LNCaP clone FGC (cell line): ENCODE measurements at places on chromosomes 3 and 15.
A peak's percentile ranks its signal among the peaks of the same experiment; 100 is the strongest.

GRCh38 chr3:25025236-25025635, 402.8 kb upstream of the RARB start:
- DNase-seq = no peak

- DNase-seq = no peak
Observed at GRCh38 chr15:75718328-75718727, 5.7 kb upstream of the CSPG4 start.

- no peak for DNase-seq
Observed at GRCh38 chr15:75366163-75366562, 2.2 kb downstream of the MAN2C1 start.

GRCh38 chr15:69559440-69560190, 107.0 kb downstream of the RPLP1 start:
- DNase-seq = no peak

GRCh38 chr3:175399156-175399840, 540.2 kb downstream of the NAALADL2 start:
- peak; percentile 61 for DNase-seq

DNA sequence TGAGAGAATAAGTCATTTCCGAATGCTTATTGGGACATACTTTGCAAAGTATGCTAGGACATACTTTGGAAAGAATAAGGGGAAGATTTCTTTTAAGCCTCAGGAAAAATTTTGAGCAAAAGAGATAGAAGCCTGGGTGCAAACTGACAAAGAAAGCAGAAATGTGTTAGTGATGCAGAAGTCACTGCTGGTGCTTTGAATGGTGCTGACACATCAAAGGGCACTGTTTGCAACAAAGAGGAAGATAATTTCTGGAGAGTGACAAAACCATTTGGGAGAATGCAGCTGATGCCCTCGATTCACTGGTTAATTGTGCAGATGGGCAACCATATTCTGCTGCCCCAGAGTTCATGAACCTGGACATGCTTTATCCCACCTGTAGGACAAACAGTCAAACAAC, 11.0 kb upstream of the RAP2B start:
- DNase-seq = no peak
